Sigmoid colon (tissue), 7 donors: ENCODE measurements at places on chromosomes 12 and 14. TPM values are rescaled to one million over a fixed set of nuclear protein-coding genes. Genes with fewer than 3 reads are reported as not detected.

DNA sequence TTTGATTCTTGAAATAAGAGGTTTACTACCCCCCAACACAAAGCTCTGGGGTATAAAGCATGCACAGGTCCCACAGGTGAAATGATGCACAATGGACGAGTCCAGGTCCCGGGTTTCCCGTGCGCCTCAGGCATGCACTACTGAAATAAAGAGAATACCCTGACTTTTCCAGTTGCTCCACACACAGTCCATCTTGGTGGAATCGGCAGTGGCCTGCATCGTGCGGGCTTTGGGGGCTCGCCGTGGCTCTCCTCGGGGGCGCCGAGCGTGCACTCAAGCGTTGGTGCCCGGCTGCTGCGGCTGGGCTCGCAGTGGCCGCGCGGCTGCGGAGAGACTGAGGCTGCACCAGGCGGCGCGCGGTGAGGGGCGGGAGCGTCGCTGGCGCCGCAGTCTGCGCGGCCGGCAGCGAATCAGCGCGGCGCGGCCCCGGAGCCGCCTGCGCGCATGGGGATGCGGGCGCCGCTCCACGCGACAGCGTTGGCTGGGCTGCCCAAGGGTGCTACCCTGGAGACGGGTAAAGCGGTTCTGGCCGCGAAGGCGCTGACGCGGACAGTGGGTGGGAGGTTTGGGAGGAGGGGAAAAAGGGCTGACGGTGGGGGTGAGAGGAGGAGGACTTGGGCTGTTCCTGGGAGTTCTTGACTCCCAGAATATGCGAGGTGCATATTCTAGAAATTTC is 53.8 kb upstream of the CCDC175 start:
- peak overlapping the region; percentile 29 for H3K4me3 ChIP-seq
- no peaks in the 10 kb centered on the region for H3K4me1 ChIP-seq
- peaks cover 10% of the 10 kb centered on the region for H3K27me3 ChIP-seq
- DNase-seq, result no peak

GRCh38 chr12:132471011-132471857 is 18.7 kb upstream of the FBRSL1 start:
- H3K27me3 ChIP-seq, result peaks cover 19% of the 10 kb centered on the region
- H3K4me1 ChIP-seq, result no peaks in the 10 kb centered on the region
- DNase-seq, result no peak
- H3K4me3 ChIP-seq, result no peak overlapping the region
- H3K27ac ChIP-seq, result no peak overlapping the region
- H3K36me3 ChIP-seq, result no peaks in the 10 kb centered on the region

GRCh38 chr12:20000229-20000849 is 368.0 kb upstream of the PDE3A start:
- no peaks in the 10 kb centered on the region for H3K27me3 ChIP-seq
- no peaks in the 10 kb centered on the region for H3K36me3 ChIP-seq
- DNase-seq, result no peak
- H3K4me1 ChIP-seq, result no peaks in the 10 kb centered on the region
- H3K27ac ChIP-seq, result no peak overlapping the region
- no peak overlapping the region for H3K4me3 ChIP-seq

GRCh38 chr14:63224196-63224595 is 20.0 kb downstream of the RHOJ start:
- no peaks in the 10 kb centered on the region for H3K36me3 ChIP-seq
- H3K4me3 ChIP-seq, result no peak overlapping the region

GRCh38 chr12:885701-886100 is 63.8 kb downstream of the RAD52 start:
- H3K4me3 ChIP-seq, result no peak overlapping the region
- peaks cover 76% of the 10 kb centered on the region for H3K36me3 ChIP-seq
- no peak for DNase-seq
- H3K27me3 ChIP-seq, result no peaks in the 10 kb centered on the region
- no peak overlapping the region for H3K27ac ChIP-seq
- no peaks in the 10 kb centered on the region for H3K4me1 ChIP-seq

DNA sequence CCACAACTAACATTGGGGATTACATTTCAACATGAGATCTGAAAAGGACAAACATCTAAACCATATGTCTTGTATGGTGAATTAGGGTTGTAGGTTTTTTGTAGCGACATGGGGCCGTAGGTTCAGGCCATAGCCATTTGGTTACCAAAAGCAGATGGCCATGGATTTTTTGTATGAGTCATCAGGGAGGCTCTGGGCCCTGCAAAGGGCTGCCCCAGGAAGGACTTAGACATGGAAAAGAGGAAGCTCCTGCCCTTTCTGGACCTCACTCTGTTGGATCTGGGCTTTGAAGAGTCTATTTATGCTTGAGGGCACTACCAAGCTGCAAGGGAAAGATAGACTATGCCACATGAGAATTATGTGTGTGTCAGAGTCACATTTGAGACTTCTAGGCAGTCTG is 89.3 kb upstream of the DHRS4 start:
- DNase-seq, result no peak
- H3K4me1 ChIP-seq, result peaks cover 16% of the 10 kb centered on the region
- no peaks in the 10 kb centered on the region for H3K36me3 ChIP-seq
- no peak overlapping the region for H3K27ac ChIP-seq

DNA sequence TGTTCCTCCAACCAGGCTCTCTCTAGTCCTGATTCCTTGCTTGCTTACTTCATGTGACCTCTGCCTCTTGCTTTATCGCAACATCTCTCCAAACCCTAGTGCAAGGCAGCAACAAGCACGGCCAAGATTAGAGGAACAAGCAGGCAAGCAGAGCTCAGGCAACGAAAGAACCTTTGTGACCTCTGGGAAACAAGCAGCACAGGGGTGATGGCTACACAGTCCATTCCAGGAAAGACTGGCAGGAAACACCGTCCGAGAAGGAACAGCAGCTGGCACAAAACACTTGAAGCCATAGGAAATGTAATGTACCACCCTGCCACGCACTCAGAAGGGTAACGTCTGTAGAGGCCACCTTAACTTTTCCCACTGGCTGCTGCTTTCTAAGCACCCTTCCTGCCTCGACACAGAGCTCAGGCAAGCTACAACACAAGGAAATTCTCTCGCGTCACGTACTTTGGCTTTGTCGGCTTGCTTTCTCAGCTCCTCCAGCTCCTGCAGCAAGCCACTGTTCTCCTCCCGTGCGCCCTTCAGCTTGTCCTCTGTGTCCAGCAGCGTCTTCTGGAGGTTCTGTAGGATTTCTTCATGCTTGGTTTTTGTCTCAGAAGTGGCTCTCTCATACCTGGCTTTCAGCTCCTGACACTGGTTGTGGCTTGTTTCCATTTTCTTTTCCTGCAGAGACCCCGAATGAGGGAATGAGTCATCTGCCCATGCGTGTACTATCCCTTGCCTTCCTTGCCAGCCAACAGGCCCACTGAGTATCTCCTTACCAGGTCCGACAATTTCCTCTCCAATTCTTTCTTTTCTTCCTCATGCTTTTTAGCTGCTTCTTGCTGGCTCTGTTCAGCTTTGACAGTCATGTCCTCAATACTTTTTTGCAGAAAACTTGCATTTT is 61.4 kb upstream of the VPS33A start:
- H3K4me3 ChIP-seq, result no peak overlapping the region
- H3K4me1 ChIP-seq, result no peaks in the 10 kb centered on the region
- H3K27ac ChIP-seq, result no peak overlapping the region
- no peaks in the 10 kb centered on the region for H3K27me3 ChIP-seq
- H3K36me3 ChIP-seq, result peaks cover 72% of the 10 kb centered on the region
- no peak for DNase-seq

DNA sequence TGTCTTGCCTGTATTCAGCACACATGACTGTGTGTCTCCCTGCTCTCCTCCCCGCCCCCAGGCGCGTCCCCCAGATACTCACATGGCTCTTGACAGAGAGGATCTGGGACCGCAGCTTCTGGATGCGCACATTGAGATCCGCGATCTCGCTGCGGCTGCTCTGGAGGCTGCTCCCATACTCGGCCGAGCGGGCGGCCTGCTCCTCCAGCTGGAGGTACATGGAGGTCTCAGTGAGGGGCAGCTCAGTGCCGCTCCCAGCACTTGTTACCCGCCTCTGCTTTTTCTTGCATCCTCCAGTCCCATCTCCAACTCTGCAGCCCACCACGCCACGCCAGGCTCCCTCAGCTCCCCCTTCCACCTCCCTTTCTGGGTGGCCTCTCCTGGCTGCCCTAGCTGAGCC is 18.9 kb downstream of the KRT80 start:
- H3K36me3 ChIP-seq, result no peaks in the 10 kb centered on the region
- no peak for DNase-seq
- no peaks in the 10 kb centered on the region for H3K27me3 ChIP-seq
- H3K27ac ChIP-seq, result no peak overlapping the region
- no peak overlapping the region for H3K4me3 ChIP-seq
- peaks cover under 1% of the 10 kb centered on the region for H3K4me1 ChIP-seq

- H3K27ac ChIP-seq, result no peak overlapping the region
- H3K4me3 ChIP-seq, result no peak overlapping the region
- H3K36me3 ChIP-seq, result no peaks in the 10 kb centered on the region
- no peaks in the 10 kb centered on the region for H3K4me1 ChIP-seq
- DNase-seq, result no peak
These were observed 19.4 kb downstream of the PLCZ1 start for GRCh38 chr12:18718462-18718861.

GRCh38 chr14:20551606-20552005 is 9.2 kb downstream of the RNASE9 start:
- no peaks in the 10 kb centered on the region for H3K27me3 ChIP-seq
- no peaks in the 10 kb centered on the region for H3K36me3 ChIP-seq
- H3K4me3 ChIP-seq, result no peak overlapping the region
- H3K4me1 ChIP-seq, result no peaks in the 10 kb centered on the region
- H3K27ac ChIP-seq, result no peak overlapping the region

DNA sequence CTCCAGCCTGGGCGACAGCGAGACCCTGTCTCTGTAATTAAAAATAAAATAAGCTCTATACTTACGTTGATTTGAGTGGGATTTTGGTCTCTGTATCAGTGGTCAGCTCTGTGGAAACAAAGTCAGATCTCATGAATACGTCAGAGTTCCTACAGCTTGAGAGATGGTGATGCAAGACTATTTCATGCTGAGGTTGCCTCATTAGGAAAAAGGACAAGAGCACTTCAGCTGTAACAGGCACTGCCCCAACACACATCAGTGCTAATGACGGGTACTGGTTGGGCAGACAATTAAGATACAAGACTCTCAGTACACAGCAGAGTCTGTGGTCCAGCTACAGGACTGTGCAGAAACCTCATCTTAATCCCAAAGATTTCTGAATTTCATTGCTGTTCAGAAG is 246.4 kb upstream of the AMIGO2 start:
- no peaks in the 10 kb centered on the region for H3K4me1 ChIP-seq
- H3K27ac ChIP-seq, result no peak overlapping the region

DNA sequence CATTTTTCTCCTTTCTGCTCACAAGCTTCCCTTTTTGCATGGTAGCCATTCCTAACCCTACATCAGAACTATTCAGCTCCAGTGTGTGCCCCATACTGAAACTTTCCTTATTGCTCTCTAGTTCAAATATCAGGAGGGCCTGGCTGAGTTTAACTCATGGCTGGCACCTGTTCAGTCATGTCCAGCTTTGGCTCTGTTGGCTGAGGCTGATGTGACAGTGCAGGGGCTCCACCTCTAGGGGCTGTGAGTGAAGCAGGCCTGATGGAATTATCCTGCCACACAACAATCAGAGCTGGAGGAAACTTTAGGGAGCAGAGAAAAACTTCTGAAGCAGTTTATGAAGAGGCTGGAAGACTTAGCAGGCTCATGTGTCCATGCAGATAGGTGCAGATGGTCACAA is 8.5 kb downstream of the COQ6 start:
- DNase-seq, result no peak
- H3K27ac ChIP-seq, result no peak overlapping the region
- no peaks in the 10 kb centered on the region for H3K27me3 ChIP-seq
- no peak overlapping the region for H3K4me3 ChIP-seq

DNA sequence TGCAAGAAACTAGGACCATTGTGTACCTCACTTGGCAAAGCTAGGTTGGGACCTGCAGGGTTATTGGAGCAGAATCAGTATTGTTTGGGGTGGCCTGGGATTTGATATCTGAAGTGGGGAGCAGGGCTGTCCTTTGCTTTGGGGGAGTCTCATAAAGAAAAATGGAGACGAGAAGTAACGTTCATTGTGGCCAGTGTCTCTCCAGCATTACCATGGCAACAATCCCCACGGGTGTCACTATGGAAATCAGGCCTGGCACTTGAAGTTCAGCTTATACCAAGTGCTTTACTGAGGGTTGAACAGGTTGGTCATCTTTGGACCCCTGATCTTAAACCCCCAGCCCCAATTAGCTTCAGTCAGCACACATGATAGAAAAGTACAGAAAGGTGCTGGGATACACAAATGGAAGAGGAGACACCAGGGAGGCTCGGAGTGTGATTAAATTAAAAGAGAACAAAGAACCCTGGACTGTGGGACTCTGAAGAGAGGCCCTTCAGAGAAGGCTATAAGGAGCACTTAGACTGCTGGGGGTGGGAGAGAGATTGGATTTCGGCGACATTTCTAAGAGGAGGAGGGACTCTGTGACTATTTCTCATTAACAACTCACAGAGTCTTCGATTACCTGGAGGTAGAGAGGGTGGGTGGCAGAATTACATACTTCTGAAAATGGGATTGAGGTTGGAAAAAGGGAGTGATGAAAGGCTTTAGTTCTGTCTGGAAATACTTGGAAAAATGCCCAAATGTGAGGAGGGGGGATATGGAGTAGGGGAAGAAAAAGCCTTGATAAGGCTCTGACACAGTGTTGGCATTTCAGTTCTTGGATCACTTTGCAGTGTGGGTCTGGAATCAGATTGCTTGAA is 3.7 kb downstream of the KIF5A start:
- no peak overlapping the region for H3K27ac ChIP-seq
- H3K36me3 ChIP-seq, result no peaks in the 10 kb centered on the region
- no peak overlapping the region for H3K4me3 ChIP-seq
- DNase-seq, result no peak
- H3K27me3 ChIP-seq, result peaks cover 21% of the 10 kb centered on the region

Gene CD163L1
- total RNA-seq, result 0.66 TPM

Gene ZDHHC22
- 0.49 TPM for total RNA-seq

Gene PRH2
- total RNA-seq, result not detected

Gene TAS2R14
- 3.3 TPM for total RNA-seq
